ENCODE measurements at places on chromosomes 12 and 14. TPM values are rescaled to one million over a fixed set of nuclear protein-coding genes. Genes with fewer than 3 reads are reported as not detected.

DNA sequence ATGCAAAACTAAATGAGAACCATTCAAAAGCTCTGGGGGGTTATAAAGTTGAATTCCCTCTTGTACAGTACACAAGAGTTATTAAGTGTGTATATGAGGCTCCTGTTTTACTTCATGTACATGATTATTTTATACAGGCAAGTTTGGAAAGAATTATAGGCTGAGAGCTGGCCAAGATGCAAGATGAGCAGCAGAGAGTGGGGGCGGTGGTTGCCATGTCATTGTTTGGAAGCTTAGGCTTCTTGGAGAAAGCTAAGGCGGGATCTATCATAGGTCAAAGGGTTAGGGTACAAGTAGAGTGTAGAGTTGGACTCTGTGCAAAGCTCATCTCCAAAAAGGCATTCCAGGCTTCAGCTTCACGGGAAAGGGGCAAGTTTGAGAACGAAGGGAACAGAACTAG lies 297.1 kb upstream of the TBX3 start:
- DNase-seq, result no peak

- no peak for DNase-seq
These were observed 542.2 kb upstream of the USP15 start for GRCh38 chr12:61717986-61718385.

DNA sequence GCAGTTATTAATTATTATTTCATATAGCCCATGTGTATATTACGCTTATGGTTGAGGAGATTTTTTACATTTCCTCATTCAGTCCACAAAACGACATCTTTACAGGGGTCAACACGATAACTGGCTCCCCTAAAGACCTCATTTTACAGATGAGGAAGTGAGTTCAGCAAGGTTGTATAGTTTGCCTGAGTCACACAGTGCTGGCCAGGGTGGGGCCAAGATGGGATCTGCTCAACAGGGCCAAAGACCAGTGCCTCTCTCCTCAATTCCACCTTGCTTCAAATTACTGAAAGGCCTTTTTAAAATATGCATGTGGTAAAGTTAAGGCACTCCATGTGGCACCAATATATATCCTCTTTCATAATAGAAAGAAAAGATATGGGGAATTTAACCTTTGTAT lies 13.1 kb downstream of the GRIN2B start:
- no peak for DNase-seq

GRCh38 chr14:21796916-21797315 lies 123.3 kb upstream of the OR4E1 start:
- peak; percentile 12 for DNase-seq

- no peak for DNase-seq
These were observed 31.9 kb downstream of the FOXA1 start for GRCh38 chr14:37563189-37563588.

DNA sequence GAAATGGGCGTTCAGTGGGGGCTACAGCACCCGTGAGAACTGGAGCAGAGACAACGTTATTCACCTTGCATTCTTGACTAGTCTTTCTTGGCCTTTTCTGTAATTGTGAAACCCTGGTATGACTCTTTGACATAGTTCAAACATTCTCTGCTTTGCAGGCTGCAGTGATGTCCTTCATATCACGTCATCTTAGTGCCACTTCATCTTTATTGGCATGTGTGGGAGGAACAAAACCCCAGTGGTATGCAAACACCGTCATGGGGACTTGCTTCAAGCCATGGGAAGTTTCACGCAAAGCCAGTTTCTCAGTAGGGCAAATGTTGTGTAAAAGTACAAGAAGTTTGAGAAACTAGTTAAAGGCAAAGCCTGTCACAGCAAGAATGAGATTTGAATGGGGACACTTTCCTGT lies 20.2 kb upstream of the DUSP16 start:
- no peak for DNase-seq

GRCh38 chr14:81710232-81710845 lies 176.7 kb upstream of the SEL1L start:
- DNase-seq, result no peak

Gene CCNT1
- polyA plus RNA-seq, result 17.5 TPM

Gene C1S
- not detected for polyA plus RNA-seq

Gene LRRC74A
- polyA plus RNA-seq, result not detected

Gene MYO1H
- polyA plus RNA-seq, result not detected

Gene KCNC2
- not detected for polyA plus RNA-seq

Gene ZNF740
- polyA plus RNA-seq, result 3.0 TPM

Gene AMDHD1
- 0.23 TPM for polyA plus RNA-seq
